ENCODE measurements at places on chromosomes 7 and 10.
A peak's percentile ranks its signal among the peaks of the same experiment; 100 is the strongest.

DNA sequence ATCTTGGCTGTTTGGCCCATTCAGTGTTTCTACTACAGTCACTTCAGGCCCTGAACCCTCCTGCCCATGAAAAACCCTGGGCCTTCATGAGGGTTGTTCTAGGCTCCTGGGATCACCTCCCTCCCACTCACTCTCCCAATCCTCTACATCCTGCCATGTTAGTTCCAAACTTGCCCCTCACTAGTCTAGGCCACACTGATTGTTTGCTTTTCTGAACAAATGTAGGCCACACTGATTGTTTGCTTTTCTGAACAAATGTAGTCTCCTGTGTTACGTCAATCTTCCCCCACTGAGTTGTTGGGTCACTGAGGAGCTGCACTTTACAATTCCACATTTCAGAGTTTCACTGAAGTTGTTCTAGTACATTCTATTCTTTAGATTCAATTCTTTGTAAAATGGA lies 5.3 kb upstream of the ALDH18A1 start:
- DNase-seq, result no peak

DNA sequence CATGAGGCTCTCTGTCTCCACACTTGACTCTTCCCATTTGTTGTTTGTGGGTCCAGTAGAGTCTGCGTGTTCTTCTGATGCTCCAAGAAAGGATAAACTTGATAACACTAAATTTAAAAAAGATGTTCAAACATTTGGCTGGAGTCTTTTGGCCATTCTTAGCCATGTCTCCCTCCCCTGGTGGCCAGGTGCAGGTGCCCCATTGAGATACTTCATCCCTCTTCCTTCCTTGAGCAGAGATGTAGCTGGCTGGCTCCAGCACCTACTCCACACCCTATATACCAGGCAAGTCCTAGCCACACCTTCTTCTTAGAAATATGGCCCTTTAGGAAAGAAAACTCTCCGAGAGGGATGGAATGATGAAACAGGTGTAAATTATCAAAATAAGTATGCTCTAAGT lies 103.2 kb upstream of the GJD4 start:
- DNase-seq, result no peak

- no peak for DNase-seq
Observed at GRCh38 chr10:98636921-98637329, 190.2 kb upstream of the HPS1 start.

GRCh38 chr7:77327932-77328628 lies 88.1 kb downstream of the GSAP start:
- DNase-seq, result peak; percentile 49

- peak; percentile 18 for DNase-seq
Observed at GRCh38 chr7:99631295-99632109, 14.8 kb downstream of the ZSCAN25 start.

DNA sequence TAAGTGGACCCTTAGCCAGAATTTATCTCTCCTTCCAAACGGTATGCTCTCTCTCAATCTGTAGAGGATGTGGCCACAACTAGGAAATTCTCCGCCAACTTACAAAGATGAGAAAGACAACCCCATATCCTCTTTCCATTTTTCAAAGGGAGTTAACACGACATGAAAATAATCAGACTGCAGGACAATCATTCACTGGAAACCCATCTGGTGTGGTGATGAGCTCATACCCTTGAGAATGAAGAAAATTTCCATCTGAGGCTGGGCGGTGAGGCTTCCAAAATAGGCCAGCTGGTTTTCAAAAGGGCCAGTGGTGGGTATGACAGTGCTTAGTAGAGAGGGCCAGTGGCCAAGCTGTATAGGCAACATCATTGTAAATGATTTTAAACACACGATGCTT lies 369.6 kb downstream of the FRMD4A start:
- peak; percentile 98 for DNase-seq

- no peak for DNase-seq
Observed at GRCh38 chr10:78628976-78629375, 439.8 kb upstream of the ZMIZ1 start.

DNA sequence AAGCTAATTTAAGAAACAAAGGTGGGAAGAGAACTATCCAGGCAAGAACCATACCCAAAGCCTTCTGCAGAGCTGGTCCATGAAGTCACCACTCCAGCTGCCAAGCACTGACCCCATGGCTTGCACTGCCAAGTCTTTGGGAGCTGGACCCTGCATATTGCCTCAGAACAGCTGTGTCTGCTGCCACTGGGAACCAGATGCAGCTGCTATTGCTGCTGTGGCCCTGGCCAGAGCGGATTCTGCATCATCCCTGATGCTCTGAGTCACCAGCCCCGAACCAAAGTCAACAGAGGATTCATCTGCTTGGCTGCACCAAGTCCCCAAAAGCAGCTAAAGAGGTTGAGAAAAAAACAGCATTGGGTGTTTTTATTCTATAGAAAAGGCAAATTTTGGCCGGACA lies 39.2 kb upstream of the GSAP start:
- peak; percentile 91 for DNase-seq

DNA sequence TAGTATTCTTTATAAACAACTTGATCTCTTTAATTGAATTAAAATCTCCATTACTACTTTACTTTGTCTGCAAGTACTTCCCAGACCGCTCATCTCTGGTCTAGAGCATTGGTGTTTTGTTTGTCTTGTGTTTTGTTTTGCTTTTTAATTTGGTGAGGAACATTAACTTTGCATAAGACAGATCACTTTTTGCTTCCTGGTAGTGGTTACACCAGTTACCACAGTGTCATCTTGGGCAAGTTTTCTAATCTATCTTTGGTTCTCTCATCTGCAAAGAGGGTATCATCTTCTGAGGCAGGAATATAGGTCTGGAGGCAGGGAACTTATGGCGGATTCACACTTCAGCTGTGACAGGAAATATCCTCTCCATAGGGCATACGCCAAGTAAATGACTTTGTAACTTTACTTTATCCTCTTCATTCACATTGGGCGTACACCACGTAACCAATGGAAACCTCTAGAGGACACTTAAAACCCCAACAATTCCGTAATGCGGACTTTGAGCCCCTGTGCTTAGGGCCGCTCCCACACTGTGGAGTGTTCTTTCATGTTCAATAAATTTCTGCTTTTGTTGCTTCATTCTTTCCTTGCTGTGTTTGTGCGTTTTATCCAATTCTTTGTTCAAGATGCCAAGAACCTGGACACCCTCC lies 83.2 kb upstream of the JAZF1 start:
- no peak for DNase-seq

DNA sequence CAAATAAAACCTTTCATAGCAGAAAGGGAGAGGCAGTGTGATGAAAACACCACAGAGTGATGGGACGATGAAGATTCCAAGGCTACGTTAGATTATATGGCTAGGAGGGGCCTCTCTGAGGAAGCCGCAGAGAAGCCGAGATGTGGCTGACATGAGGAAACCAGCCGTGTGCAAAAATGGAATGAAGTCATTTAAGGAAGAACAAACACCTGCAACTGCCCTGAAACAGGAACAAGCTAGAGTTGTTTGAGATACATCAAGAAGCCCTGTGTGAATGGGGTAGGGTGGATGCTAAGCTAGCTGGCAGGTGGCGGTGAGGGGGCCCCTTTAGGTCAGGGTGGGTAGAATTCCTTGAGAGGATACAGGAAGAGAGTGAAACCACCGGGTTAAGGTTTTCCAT lies 129.5 kb downstream of the KLF6 start:
- no peak for DNase-seq

GRCh38 chr10:29041616-29042015 lies 247.3 kb upstream of the LYZL1 start:
- DNase-seq, result peak; percentile 27

- DNase-seq, result peak; percentile 18
Observed at GRCh38 chr10:117214401-117214800, 17.1 kb downstream of the KCNK18 start.

GRCh38 chr10:83983578-83984255 lies 155.6 kb upstream of the GHITM start:
- peak; percentile 7 for DNase-seq

GRCh38 chr10:49458869-49459268 lies 63.0 kb upstream of the DRGX start:
- no peak for DNase-seq

DNA sequence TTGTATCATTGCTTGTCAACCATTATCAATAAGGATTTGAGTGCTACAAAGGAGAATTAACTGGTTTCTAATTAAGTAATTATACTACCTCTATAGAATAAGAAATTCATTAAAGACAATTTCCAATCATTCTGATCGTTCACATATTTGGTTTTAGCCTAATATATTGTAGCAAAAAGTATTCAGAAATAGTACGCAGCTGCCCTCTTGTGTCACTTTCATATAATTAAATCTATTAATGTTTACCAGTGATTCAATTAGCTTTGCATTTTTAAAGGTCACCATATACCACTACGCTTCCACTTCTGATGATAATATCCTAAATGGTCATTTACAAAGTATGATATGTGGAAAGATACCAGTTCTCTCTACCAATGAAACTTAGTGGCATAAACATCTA lies 128.3 kb downstream of the NEBL start:
- DNase-seq, result no peak

DNA sequence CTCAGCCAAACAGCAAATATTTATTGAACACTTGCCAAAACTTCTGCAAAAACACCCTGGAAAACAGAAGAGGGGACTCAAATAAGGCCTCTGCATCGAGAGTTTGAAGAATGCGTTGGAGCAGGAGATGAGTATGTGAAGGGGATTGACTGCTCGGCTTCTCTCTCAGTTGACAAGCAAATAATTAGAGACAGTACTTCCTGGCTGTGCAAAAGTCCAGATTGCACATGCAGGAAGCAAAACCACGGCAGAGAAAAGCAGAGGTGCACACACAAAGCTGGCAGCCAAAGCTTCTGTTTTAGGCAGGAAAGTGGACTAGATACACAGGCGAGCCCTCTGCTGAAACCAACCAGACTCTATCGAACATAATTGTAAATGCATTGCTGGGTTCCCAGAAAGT lies 343.6 kb upstream of the MGMT start:
- no peak for DNase-seq

GRCh38 chr10:78473006-78473405 lies 439.3 kb downstream of the RPS24 start:
- no peak for DNase-seq

DNA sequence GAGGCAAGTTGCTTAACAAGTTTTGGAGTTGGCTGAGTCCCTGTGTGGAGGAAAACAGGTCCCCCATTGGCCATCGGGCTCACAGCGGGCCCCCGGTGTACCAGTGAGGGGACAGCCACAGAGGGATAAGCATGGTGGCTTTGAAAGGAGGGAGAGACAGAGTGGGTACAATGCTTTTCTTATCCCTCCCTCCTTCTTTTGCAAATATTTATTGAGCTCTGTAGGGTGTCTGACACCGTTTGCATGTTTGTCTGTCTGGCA lies 2.8 kb downstream of the HTRA1 start:
- no peak for DNase-seq

- DNase-seq, result peak; percentile 41
Observed at GRCh38 chr10:116766837-116767634, 24.7 kb upstream of the HSPA12A start.

GRCh38 chr7:66236713-66237303 lies 31.7 kb downstream of the TPST1 start:
- peak; percentile 46 for DNase-seq

- DNase-seq, result no peak
Observed at GRCh38 chr7:100369105-100369504, 4.2 kb upstream of the PILRA start.

- DNase-seq, result peak; percentile 69
Observed at GRCh38 chr10:76453997-76454396, 1022.6 kb downstream of the LRMDA start.

DNA sequence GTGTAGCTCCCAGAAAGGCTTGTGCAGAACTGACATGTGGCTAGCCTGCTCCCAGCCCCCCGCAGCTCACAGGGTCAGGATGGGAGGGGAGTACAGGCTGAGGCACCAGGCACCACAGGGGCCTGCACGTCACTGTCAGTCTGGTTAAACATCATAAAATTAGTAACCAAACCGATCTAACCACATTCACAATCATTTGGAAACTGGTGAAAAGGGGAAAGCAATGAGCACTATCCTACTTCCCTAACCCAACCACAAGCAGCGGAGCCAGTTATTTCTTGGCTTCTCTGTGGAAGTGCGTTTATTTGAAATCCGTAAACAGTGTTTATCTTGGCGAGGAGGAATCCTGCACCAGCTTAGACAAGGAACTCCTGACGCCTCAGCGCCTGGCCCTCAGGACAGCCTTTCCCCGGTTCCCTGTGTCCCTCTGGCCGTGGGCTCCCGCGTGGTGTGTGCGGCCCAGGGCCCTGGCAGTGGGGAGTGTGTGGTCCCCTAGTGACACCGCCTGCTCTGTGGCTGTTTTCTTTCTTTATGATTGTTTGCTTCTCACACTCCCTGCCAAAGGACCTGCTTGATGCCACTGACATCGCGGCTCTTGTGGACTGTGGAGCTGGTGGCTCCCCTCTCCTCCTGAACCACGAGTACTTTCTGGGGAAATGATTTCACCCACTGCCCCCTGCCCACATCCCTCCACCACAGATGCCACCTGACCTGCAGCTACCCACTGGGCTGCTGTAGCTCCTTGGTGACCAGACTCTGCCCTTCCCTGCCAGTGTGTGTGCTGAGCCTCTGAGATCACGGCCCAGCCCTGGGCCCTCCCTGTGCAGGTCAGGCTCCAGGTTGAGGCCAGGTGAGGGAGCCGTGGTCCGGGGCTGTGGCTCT lies 38.0 kb downstream of the INPP5A start:
- DNase-seq, result peak; percentile 96

- DNase-seq, result peak; percentile 21
Observed at GRCh38 chr10:98886686-98887085, 349.0 kb downstream of the HPSE2 start.

DNA sequence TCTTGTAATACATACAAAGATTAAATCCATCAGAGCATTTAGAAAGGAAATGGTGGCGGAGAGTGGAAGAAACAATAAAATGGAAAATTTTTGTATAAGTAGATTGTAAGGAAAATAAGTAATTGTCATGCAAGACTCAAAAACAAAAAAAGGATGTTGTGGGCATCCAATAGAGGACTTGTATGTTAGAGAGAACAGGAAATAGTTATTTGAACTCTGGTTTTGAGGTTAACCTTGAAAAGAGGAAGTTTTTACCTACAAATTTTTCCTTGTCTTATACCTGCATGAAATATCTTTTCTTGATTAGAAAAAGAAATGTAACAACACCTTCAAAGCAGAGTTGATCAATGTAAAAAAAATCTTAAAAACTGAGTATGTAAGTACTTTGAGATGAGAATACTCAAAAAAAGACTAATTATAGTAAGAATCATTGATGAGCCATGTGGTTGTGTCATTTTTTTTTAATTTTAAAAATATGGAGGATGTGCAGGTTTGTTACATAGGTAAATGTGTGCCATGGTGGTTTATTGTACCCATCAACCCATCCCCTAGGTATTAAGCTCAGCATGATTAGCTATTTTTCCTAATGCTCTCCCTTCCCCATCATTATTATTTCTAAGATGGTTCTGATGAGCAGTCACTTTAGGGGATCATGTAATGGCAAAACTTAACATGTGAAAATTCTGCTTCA lies 11.9 kb downstream of the TMEM106B start:
- no peak for DNase-seq

GRCh38 chr7:11317766-11318165 lies 344.1 kb downstream of the PHF14 start:
- no peak for DNase-seq

- no peak for DNase-seq
Observed at GRCh38 chr7:112364388-112364787, 85.9 kb upstream of the IFRD1 start.

- DNase-seq, result no peak
Observed at GRCh38 chr7:50673096-50673495, 107.9 kb upstream of the DDC start.

Measured in EH (cell line).